ENCODE measurements at places on chromosomes 7 and 10. TPM values are rescaled to one million over a fixed set of nuclear protein-coding genes. Genes with fewer than 3 reads are reported as not detected.

Gene CALHM1
- 0.18 TPM for total RNA-seq

Gene GNGT1
- total RNA-seq: not detected

Gene RBM20
- total RNA-seq: 1.0 TPM

Gene CH25H
- total RNA-seq: not detected

DNA sequence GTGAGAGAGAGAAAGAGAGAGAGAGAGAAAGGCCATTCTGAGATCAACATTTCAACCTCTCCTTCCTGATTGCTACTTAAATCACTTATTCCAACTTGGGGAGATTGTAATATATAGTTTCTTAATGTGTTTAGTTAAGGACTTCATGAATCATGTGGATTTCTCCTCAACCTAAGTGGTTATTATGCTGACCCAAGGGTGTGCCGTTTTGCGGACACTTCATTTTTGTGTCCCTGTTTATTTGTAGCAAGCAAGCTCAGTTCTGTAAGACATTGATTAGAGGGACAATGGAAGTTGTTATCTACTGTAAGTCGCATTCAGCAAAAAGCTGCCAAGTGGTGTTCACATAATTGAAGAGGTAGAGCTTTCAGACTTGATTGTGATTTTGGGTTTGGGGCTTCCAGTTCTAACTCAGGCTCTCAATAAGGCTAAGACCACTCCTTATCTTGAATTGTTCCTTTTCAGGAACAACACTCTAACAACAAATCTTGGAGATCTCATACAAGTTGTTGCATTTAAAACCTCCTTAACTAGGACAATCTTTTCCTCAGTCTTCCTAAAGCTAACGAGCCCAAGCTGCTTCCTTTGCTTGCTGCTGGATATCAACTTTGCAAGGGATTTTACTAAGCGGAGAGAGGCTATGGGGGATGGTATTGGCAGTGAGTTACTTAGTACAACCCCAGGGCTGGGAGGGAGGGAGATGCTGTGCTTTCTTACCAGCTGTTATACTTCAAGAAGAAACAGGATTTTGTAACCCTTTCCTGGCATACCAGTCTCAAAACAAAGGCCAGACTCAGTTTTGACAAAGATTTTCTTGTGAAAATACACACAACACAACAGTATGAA lies 19.8 kb upstream of the COL1A2 start:
- DNase-seq: no peak

Gene TMEM229A
- not detected for total RNA-seq

GRCh38 chr7:55307123-55307916 lies 57.8 kb upstream of the LANCL2 start:
- no peak for DNase-seq

DNA sequence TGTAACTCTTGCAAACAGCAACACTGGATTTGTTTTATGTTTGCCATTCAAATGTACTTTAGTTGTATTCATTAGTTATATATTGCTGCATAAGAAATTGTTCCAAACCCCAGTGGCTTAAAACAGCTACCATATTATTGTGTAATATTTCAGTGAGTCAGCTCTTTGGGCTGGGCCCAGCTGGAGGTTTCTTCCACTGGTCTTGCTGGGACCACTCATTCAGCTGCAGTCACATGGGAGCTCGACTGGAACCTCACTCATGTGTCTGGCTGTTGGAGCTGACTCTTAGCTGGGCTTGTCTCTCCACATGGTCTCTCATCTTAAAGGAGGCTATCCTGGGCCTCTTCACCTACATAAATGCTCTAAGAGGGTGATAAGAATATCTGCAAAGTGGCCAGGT lies 23.2 kb upstream of the PIP4K2A start:
- DNase-seq: no peak

- DNase-seq: no peak
These were observed 233.1 kb downstream of the EBF3 start for GRCh38 chr10:129730993-129731325.

Gene IFIT3
- total RNA-seq: 0.17 TPM

GRCh38 chr10:17452060-17452841 lies 2.1 kb downstream of the ST8SIA6 start:
- no peak for DNase-seq

Gene MPP7
- 26.4 TPM for total RNA-seq

DNA sequence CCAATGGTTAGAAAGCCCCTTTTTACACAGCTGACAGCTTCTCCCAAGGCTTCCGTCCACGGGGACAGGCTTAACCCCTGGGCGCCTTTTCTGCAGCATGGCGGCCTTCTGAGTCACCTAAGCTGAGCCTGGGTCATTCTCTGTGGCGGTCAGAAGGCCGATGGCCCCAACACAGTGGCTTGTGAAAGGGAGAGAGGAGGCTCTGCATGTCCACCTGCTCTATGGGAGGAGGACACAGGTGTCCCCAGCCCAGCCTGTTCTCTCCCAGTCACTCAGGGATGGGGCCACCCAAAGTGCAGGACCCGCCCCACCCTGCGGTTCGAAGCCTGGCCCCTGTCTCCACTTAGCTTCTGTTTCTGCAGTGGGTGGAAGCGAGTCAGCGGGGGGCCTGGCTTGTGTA lies 20.4 kb upstream of the TTYH3 start:
- DNase-seq: no peak

DNA sequence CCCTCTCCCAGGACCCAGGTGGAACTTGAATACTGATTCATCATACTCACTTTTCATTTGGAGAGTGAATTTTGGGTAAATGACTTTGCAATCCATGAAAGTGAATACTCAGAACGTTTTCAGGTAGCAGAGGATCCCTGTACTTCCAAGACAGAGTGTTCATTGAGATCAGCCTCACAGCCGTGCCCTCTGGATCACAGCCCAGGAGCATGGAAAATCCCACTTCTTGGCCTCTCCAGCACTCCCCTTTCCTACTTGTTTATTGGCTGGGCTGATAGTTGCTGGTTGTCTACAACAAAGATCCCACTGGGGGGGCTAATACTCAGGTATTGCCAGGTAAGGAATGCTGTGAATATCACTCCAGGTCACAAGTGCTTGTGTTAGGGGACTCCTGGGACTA lies 5.9 kb downstream of the GCK start:
- no peak for DNase-seq

DNA sequence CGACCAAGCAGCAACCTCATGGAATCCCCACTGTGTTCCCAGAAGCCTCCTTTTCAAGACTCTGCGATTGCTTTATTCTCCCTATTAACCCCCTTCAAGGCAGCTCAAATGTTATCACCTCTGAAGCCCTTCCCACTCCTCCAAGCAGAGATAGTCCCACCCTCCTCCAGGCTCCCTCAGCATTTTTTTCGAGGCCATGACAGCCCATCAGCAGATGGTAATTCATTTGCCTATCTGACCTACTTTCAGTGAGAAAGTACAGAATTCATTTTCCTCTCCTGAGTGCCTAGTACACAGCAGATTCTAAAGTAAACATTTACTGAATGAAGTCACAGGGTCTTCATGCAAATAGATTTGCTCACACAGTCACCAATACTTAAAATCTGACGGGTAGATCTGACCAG lies 47.8 kb downstream of the HERPUD2 start:
- DNase-seq: no peak

DNA sequence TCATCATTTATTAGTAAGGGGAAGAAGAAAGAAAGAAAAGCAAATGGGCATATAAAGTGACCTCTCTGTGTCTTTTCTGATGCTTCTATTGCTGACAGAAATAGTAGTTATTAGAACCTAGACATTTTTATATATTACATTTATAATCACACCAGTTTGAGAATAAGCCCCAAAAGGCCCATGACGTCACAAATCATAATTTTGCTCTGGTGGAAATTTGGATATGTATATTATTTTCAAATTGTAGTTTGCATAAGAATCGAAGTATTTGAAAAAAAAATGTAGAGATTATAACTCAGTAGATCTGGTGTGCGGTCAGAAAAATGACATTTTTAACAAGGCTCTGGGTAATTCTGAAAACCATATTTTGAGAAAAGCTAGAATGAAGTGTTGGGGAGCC lies 101.2 kb upstream of the STEAP1 start:
- no peak for DNase-seq

GRCh38 chr10:71137701-71138100 lies 74.7 kb upstream of the UNC5B start:
- no peak for DNase-seq

- no peak for DNase-seq
These were observed 34.7 kb downstream of the DDIT4 start for GRCh38 chr10:72308320-72308987.

- no peak for DNase-seq
These were observed 9.6 kb downstream of the NANOS1 start for GRCh38 chr10:119039161-119039560.

GRCh38 chr7:74092964-74093471 lies 9.4 kb downstream of the LIMK1 start:
- DNase-seq: peak; percentile 85

- no peak for DNase-seq
These were observed at the start of gene RBP4 for GRCh38 chr10:93601146-93601773. Gene RBP4 (minus strand): TSS chr10:93601235. CDS start chr10:93601028, 207 bp downstream.

GRCh38 chr7:1920266-1920681 lies 250.2 kb downstream of the ELFN1 start:
- no peak for DNase-seq

Gene CCDC6
- total RNA-seq: 25.4 TPM

GRCh38 chr7:82904871-82905270 lies 257.8 kb downstream of the PCLO start:
- DNase-seq: no peak

Gene ZNF22
- total RNA-seq: 36.6 TPM

GRCh38 chr7:130491841-130492522 lies at the start of gene MEST:
Gene MEST (plus strand): TSS chr7:130492085. CDS start chr7:130492314, 229 bp downstream.
- no peak for DNase-seq

GRCh38 chr10:58385784-58386112 lies 538 bp downstream of the TFAM start:
- peak; percentile 22 for DNase-seq

Gene TRIM50
- not detected for total RNA-seq

- DNase-seq: no peak
These were observed 43.6 kb upstream of the ZNF32 start for GRCh38 chr10:43692051-43692825.

- DNase-seq: no peak
These were observed 61.3 kb downstream of the APBB1IP start for GRCh38 chr10:26499426-26499825.

Gene NUTM2B
- total RNA-seq: 0.91 TPM

DNA sequence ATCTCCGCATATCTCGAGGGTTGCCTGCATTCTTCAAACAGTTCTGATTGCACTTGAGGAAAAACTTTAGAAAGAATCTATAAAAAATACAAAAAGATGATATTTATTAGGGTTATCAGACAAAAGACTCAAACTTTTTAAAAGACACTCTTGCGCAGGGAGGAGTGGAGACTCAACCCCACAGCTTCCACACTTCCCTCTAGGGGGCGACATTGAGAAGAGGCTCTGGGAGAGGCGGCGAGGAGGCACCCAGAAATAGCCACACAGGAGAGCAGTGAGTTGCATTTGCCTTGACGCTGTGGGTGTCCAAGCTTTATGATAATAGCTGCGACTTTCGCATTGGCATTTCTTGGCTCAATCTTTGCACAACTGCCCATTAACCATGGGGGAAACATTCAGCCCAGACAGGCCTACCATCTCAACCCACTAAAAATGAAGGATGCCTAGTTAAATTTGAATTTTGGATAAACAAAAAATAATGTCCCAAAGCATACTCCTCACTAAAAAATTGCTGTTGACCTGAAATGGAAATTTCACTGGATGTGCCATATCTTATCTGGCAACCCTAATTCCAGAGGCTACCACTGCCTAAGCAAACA lies 86.2 kb downstream of the EBF3 start:
- peak; percentile 41 for DNase-seq

Gene CTAGE4
- not detected for total RNA-seq

DNA sequence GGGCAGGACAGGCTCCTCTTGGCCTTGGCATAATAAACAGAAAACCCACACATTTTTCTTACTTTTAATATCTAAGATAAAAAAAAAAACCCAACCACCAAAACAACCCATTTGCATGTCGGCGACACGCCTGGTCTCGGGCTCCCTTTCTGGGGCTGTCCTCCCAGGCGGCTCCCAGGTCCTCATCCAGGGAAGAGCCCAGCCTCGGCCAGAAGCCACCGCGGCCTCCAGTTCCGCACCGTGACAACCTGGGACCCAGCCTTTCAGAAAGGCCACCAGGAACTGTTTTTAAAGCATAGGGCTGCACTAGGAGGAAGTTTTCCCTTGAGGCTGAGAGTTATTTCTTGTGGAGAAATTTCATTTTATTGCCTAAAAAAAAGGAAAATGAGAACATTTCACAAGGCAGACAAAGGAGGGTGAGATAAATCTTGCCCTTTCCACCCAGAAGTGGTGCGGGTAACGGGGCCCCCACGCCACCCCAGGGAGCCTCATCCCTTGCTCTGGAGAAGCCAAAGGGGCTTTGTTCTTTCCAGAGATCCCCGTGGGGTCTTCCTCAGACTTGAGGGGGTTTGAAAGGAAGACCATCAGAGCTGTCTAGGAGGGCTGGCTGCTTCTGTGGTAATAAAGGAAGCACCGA lies 39.2 kb upstream of the MKRN1 start:
- DNase-seq: no peak

- no peak for DNase-seq
These were observed 3.2 kb upstream of the EPC1 start for GRCh38 chr10:32349968-32350738.

DNA sequence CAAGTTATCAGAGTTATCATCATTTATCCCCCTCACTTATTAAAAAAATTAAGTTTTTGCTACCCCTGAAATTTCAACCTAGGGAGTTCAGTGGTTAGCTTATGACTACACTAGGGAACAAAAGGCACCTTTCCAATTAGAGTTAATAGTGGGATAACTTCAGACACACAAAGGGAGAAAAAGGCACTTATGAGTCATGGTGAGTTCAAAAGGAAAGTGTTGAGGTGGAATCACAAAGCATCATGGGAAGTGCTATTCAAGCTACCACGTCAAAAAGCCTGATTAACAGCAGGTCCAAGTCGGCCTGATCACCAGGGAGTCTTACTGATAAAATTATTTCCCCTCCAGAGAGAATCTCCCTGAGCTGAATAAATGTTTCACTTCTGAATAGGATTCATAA lies 165.7 kb downstream of the C7orf25 start:
- DNase-seq: no peak

DNA sequence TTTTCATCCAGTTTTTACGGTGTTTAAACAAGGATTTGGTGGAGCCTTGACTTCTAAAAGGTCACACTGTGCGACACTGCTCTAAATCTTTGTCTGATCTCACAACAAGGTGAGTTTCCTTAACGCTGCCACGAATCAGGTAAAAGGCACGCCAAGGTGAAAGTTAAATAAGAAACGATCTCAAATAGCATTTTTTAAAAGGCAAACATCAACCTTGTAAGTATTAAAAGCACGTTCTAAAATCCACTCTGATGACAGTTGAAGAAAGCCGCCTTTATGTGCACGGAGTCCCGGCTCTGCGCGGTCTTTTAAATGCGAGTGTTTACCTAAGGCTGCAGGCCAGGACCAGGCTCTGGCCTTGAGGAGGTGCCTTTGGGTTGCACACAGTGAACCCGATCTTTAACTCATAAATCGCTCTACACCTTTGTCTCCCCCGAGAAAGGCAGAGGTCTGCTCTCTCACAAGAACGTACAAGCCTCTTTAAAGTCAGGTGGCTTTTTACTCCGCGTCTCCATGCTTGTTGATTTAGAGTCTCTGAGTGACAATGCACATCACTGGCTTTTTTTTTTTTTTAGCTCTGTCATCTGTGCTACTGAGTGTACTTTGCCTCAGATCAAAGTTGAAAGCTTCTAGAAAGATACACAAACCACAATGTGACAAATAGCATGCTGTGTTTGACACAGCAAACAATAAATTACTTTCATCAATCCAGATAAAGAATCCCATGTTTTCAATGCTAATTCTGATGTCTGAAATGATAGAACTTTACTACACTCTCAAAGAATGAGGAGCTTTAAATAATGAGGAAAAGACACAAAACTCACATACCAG lies 25.9 kb upstream of the RNF32 start:
- no peak for DNase-seq

- no peak for DNase-seq
These were observed 2.7 kb downstream of the EPHA1 start for GRCh38 chr7:143406002-143406357.

All from OCI-LY7 (cell line).